ENCODE measurements at places on chromosomes 7 and 10.

DNA sequence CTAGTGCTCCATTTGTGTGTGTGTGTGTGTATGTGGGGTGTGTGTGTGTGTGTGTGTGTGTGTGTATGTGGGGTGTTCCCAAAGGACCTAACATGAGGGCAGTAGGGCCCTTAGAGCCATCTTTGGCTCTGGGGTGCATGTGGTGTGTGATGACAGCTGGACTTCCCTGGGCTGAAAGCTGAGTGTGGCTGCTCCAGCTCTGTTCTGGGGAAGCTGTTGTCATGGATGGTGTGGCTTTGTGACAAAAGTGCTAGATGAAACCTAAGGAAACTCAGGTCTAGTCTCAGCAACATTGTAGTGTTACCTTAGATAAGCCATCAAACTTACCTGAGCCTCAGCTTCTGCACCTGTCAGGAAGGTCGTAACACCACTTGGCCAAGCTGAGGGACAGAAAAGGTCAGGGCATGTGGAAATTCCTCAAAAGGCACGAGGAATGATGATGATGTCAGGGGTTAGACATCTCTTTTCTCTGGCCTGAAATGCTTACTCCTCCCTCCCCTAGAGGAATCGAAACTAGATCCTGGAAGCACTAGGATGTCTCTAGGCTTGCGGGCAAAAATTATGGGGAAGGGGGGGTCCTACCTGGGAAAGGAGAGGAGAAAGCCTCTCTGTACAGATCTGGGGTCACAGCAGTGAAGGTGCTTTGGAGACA lies 115.4 kb downstream of the RPS24 start:
- no peak for DNase-seq

- DNase-seq = peak; percentile 61
Measured at GRCh38 chr7:151875942-151876898, 695 bp downstream of the PRKAG2 start.

DNA sequence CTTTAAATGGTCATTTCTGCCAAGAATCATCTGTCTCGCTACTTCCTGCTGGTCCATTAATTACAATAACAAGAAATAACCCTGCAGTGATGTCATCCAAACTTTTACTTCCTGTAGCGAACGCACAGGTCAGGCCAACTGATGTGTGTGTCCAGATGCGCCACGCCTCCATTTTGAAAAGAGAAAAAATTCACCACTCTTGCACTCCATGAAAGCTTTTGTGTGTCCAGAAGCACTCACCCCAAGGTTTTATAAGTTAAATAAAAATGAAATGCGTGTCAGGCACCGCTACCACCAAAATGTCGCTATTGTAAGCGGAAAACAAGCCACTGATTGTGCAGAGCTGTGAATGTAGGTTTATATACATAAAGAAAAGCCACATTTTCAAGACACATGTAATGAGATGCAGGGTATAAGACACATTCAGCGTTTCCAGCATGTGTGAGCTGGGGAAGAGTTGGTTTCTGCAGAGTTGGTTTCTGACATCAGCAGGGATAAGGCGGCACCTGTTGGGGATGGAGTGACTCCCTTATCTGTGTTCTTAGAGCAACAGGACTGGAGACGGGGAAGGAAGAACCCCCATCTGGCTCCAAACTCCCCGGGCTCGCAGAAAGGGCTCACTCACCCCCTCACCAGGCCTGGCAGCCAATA lies 83.3 kb downstream of the CTBP2 start:
- DNase-seq = no peak

DNA sequence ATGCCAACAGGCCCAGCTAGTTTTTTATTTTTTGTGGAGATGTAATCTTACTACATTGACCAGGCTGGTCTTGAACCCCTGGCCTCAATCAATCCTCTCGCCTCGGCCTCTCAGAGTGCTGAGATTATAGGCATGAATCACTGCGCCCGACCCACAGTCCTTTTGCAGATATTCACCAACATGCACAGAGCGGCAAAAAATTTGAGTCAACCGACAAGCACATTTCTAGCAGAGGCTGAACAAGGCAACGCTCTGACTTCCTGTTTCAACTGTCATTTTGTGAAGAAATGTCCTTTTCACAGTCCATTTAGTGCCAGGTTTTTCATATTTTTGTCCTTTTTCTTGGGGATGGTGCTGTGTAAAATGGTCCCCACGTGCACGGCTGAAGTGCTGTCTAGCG lies 71.1 kb upstream of the KAT6B start:
- no peak for DNase-seq

GRCh38 chr7:42236976-42237810 lies at the start of gene GLI3:
Gene GLI3, minus strand, starts transcription at chr7:42237209. Its CDS starts 13,956 bp downstream, at chr7:42223253.
- DNase-seq = no peak

- no peak for DNase-seq
Measured at GRCh38 chr10:4647109-4647785, 178.8 kb upstream of the AKR1E2 start.

DNA sequence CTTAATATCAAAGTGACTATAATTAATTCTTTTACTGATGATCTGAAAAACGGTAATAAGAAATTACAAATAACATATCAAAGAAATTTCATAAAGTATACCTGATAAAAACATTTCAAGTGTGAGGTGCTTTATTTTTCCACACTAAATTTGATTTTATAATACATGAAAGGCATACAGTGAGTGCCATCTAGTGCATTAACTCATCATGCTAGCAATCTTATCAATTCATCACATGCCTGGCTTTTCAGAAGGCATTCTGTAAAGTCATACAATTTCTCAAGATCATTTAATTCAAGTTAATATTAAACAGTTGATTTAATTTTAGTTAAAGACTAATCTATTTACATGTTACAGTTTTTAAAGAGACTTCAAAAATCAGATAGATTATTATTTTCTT lies 1020.9 kb downstream of the GATA3 start:
- no peak for DNase-seq

- DNase-seq = no peak
Measured at GRCh38 chr10:77629775-77630506, 7.7 kb downstream of the KCNMA1 start.

- no peak for DNase-seq
Measured at GRCh38 chr10:69742928-69743602, 58.6 kb upstream of the COL13A1 start.

DNA sequence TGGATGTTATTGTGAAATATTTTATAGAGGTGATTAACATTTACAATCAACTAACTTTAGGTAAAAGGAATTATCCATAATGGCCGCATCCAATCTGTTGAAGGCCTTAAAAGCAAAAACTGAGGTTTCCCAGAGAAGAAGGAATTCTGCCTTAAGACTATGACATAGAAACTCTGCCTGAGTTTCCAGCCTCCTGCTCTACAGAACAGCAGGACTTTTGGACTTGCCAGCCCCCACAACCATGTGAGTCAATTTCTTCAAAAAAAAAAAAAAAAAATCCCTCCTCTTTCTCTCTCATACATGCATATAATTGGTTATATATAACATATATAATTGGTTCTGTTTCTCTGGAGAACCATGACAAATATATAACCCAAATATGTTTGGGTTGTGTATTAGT lies 15.4 kb downstream of the SLC25A28 start:
- no peak for DNase-seq

GRCh38 chr7:131355917-131356777 lies 28.5 kb downstream of the MKLN1 start:
- DNase-seq = no peak

- no peak for DNase-seq
Measured at GRCh38 chr7:2851497-2851896, 7.4 kb upstream of the GNA12 start.

GRCh38 chr7:147245274-147245673 lies 1128.7 kb downstream of the CNTNAP2 start:
- DNase-seq = no peak

GRCh38 chr10:132098539-132099388 lies 33.0 kb downstream of the JAKMIP3 start:
- DNase-seq = no peak

- DNase-seq = no peak
Measured at GRCh38 chr7:151249034-151249731, 689 bp upstream of the SMARCD3 start.

- DNase-seq = no peak
Measured at GRCh38 chr10:46006219-46006618, 24.2 kb downstream of the NCOA4 start.

DNA sequence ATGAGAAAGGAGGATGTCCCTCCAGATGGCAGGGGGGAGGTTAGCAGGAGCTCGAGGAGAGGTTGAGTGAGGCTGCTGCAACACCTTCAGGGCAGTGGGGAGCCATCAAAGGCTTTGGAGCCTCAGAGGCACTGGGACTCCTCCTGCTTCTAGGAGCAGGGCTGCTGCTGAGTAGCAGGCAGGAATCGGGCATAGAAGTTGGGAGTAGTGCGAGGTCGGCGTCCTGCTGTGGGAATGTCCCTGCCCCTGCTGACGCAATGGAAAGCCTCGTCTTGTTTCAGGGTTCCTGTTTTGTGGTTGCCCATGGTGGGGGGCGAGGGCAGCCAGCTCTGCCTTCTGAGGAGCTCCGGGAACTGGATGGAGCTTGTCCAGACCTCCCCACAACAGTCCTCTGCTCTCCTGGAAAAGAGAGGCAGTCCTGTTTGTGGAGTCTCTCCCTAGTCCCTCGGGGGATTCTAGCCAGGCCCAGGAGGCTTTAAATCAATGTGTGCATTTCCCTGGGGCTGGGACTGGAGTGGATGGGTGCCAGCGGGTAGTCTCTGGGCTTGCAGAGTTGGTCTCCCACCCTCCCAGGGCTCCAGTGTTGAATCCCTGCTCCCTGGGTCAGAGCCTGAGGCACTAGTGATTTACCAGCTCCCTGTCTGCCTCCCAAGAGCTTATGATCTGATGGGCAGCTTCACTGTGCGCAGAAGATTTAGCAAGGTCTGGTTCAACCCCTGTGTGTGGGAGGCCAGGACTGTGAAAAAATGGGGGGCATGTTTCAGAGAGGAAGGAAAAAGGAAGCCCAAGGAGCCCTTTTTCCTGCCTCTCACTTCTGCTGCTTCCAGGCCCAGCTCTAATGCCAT lies 98.7 kb upstream of the PPIF start:
- DNase-seq = no peak

GRCh38 chr10:14532473-14533251 lies 201.9 kb upstream of the FRMD4A start:
- no peak for DNase-seq

DNA sequence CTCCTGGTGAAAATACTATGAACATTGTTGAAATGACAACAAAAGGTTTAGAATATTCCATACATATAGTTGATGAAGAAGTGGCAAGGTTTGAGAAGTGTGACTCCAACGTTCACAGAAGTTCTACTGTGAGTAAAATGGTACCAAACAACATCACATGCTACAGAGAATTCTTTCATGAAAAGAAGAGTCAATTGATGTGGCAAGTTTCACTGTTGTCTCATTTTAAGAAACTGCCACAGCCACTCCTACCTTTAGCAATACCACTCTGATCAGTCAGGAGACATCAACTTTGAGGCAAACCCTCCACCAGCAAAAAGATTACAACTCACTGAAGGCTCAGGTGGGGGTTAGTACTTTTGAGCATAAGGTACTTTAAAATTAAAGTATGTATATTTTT lies 693.3 kb downstream of the GRID1 start:
- DNase-seq = no peak

DNA sequence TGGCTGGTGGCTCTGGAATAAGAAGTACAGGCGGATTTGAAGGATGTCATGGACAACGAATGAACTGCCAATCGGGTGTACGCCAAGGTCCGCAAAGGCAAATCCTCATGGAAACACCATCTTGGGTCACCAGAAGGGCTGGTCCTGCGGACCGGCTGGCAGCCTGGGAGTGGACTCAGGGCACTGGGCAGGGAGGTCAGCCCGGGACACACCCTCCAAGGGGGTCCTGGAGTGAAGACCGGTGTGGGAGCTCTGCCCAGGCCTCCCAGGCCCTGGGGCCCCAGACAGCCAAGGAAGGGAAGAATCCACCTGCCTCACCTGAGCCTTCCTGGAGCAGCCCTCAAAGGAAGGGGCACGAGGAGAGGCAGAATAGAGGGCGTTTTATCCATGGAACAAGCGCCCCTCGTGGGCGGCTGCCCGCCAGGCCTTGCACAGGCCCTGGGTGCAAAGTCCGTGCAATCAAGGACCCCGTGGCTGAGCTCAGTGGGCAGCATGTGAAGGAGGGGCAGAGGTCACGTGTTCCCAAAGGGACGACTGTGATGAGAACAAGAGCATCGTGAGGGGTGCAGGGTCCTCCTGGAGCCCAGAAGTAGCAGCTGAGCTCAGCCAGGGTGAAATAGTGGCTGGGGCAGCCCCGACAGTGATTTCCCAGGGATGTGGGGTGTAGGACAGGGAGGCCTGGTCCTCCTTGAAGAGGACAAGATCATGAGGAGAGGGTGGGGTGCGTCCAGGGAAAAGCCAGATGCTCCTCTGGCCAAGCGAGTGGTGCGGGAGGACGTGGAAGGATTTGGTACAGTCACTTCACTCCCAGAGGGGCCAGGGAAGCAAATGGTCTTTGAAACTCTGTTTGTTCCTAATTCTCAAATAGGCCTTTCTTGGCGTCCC lies 105.2 kb downstream of the TCERG1L start:
- no peak for DNase-seq

- no peak for DNase-seq
Measured at GRCh38 chr7:132934017-132934416, 147.9 kb downstream of the CHCHD3 start.

- DNase-seq = no peak
Measured at GRCh38 chr10:116707981-116708380, 34.4 kb downstream of the HSPA12A start.

- DNase-seq = no peak
Measured at GRCh38 chr10:115649217-115649616, 556.1 kb downstream of the ATRNL1 start.

Data from stimulated activated CD4-positive, alpha-beta T cell treated with anti-CD3 and anti-CD28 coated beads, Interleukin-1b, Interleukin-23, amount 100 ng/mL, for 24 hours (primary cell).